Right atrium auricular region (tissue), 2 donors: ENCODE measurements at places on chromosomes 1 and 21. TPM values are rescaled to one million over a fixed set of nuclear protein-coding genes. Genes with fewer than 3 reads are reported as not detected.
A peak's percentile ranks its signal among the peaks of the same experiment; 100 is the strongest.

The TIAM1 gene
- 2.5 TPM for total RNA-seq

The CLDN17 gene
- not detected for total RNA-seq

The RTCA gene
- total RNA-seq, result 20.2 TPM

The VANGL2 gene
- total RNA-seq, result 3.4 TPM

The RPS6KC1 gene
- total RNA-seq, result 10.1 TPM

DNA sequence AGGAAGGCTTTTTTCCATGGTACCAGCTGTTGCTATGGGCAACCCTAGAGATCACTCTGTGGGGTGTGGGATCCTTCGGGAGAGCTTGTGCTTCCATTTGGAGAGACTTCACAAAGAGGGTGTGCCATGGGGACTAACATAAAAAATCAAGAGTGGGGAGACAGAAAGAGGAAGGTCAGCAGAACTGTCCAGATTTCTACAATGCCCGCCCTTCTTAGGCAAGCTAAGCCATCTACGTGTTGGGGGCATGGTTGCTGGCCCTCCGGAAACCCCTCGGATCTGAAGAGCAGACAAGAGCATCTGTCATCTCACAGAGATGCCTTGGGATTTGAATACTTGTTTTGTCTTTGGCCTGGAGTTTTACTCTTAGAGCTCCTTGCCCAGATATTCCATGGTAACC is 83.9 kb upstream of the ZNF648 start:
- no peak for DNase-seq

GRCh38 chr1:61627365-61627764 is 97.6 kb downstream of the TM2D1 start:
- DNase-seq, result no peak

- no peak for DNase-seq
These were observed 15.8 kb upstream of the CDCA8 start for GRCh38 chr1:37676281-37677142.

DNA sequence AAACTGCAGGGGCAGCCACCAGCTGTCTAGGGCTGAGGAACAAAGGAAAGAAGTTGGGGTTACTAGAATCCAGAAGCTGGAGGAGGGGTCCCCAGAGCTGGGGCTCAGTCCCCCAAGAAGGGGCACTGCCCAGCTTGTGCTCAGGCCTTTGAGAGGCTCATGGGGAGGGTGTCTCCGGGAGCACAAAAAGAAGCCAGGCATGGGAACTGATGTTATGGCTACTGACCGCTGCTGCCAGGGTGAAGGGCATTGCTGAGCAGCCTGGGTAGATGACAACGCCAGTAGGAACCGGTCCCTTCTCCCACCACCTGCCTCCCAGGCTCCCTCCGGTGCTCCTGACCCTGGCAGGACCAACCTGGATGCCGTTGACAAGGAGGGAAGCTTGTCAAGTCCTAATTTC is 762.5 kb upstream of the TPTE start:
- no peak for DNase-seq

GRCh38 chr1:199243423-199244061 is 604.7 kb downstream of the PTPRC start:
- DNase-seq, result no peak

DNA sequence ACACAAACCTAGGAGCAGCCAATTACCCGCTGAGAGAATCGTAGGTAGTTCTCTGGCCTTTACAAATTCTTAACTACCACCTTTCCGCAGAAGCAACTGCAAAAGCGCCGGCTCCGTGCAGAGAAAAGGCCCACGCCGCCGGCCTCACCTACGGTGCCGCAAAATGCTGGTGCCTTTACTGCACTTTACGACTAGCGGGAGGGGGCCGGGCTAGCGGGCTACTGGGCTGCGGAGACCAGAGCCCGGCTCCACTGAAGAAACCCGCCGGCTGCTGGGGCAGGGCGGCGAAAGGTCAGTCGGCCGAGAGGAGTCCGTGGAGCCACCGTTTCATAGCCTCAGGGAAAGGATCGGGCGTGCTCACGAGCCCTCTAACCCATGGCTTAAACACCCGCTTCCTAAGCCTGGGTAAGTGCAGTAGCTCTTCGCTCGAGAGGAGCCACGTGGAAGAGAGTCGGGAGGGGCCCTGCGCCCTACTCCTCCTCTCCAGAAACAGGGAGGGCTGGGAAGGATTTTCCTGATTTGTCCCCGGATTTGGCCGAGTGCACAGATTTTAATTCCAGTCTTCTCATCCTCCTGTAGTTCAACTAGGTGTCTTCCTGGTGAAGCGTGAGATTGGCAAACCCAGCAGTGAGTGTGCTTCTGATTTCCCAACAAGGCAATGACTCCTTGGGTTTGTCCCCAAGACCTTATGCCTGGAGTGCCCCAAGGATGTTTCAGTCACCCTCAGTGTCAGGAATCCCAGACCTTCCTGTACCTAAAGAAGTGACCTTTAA is at the start of gene DPH5:
DPH5 (minus strand) TSS at position 128 of the 773 bp plus-strand sequence. CDS start 341 bp downstream, outside the sequence.
- DNase-seq, result peak; percentile 93

DNA sequence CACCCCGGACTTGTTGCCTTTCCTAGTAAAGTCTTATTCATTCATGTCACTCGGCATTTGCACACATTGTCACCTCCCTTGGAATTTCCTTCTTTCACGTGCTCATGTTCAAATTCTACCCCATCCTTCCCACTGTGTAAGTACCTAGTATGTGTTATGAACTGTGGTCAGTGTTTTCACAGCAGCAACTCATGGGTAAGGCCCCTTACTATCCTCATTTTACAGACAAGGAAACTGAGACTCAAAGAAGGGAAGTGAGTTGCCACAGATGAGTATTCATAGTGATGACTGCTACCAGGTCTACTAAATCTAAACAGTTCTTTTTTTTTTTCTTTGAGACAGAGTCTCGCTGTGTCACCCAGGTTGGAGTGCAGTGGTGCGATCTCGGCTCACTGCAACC is 10.5 kb downstream of the CITED4 start:
- DNase-seq, result no peak

DNA sequence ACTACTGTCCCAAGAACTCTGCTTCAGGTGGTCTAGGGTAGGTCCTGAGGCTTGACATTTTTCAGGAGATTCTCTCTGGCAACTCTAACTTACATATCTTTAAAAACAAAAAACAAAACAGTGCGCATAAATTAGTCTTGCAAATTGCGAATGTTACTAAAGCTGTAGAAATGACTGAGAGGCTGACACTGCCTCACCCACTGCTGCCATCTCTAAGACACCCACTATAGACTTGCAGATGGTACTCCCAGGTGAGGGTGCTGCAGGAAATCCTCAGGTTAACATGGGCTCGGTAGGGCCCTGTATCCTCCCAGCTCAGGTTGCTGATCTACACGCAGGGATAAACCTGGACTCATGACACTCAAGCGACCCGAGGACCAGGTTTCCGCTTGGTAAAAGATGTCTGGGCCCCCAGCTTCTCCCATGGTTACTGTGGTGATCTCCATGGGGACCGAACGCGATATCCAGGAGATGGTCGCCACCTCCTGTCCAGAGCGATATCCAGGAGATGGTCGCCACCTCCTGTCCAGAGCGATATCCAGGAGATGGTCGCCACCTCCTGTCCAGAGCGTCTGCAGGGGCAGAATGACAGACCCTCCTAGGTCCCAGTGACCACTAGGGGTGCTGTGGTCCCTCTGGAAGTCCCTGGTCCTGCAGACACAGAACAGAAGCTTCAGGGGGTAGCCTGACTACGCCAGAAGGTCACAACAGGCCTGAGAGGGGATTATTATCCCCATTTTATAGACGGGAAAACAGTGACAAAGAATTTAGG is 16.2 kb upstream of the LY9 start:
- no peak for DNase-seq

GRCh38 chr1:100799954-100800612 is 80.5 kb downstream of the VCAM1 start:
- DNase-seq, result no peak

- no peak for DNase-seq
These were observed 8.8 kb downstream of the CCDC24 start for GRCh38 chr1:44000122-44000665.

DNA sequence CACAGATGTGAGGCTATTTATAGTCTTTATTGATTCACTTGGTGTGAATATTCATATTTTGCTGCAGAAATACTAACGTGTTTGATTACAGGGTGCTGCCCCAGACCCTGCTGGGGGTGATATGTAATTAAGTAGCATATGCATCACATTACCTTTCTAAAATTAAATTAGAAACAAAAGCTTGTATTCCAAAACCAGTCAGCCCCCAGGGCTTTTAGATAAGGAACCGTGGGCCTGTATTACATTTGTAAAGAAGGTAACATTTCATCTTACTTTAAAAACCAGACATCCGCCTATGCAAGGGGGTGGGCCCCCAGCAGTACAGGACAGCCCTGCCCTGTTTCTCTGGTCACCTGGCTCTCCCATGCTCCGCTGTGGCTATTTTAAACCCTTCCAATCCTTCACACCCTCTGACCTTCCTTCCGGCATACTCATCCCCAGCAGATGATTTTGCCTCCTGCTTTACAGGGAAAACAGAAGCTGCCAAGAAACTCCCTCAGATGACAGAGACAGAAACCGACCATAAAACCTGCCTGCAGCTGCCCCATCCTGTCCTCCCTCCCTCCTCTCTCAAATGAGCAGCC is 22.0 kb upstream of the KCNC4 start:
- no peak for DNase-seq

DNA sequence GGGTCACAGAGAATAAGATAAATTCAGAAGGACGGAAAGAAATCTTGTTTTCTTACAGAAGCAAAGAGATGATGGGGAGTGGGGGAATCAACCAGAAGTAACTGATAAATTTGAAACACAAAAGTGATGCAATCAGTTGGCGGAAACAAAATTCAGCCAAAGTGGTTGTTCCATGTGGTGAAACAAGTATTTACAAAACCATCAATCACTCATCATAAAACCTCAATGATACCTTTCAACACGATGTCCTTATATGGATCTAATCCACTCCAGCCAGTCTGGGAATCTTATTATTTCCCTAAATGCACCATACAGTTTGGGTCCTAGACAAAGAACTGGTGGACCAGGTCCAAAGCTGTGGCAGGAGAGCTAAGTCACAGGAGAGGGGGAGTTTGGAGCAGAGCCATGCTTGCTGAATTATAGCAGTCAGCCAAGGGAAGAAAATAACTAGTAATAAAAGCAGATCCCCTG is 303.8 kb upstream of the LRRC7 start:
- no peak for DNase-seq
